ENCODE measurements at places on chromosomes 2 and 18.

DNA sequence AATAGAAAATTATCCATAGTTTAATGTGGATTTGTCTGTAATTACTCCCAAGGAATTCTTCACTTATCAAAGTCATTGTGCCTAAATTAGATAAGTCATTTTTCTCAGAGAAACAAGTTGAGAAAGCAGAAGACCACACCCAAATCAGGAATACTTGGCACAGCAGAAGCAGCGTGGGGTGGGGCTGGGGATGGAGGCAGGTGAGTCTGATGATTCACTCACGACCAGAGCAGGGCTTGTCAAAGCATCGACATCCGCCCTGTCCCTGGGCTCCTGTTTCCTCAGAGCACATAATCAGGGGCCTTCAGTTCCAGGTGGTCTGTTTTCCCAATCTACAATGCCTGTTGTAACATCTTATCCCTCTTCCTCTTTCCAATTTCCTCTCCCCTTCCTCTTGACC is 31.5 kb upstream of the COLEC12 start:
- no peak for DNase-seq

DNA sequence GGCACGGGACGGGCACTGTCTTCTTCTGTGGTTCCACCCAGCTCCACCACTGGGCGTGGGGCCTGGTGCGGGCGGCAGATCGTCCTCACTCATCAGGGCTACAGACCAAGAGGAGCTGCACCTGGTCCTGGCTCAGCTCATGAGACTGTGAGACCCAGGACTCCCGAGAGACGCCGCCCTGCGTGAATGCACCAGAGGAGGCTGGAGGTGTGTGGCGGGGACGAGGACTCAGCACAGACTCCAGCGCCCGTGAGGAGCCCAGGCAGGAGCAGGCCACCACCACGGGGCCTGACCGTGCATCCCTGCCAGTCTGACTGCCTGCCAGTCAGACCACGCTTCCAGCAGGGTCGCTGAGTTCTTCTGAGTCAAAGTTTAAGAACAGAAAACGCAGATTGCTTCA is 112.5 kb upstream of the SALL3 start:
- DNase-seq, result no peak

GRCh38 chr2:118936936-118937335 is 5.1 kb upstream of the MARCO start:
- no peak for DNase-seq

- no peak for DNase-seq
Measured at GRCh38 chr2:46010925-46011490, 286.2 kb upstream of the EPAS1 start.

- DNase-seq, result no peak
Measured at GRCh38 chr2:191977754-191978153, 130.9 kb upstream of the CAVIN2 start.

- no peak for DNase-seq
Measured at GRCh38 chr2:7508296-7508943, 591.2 kb downstream of the RNF144A start.

DNA sequence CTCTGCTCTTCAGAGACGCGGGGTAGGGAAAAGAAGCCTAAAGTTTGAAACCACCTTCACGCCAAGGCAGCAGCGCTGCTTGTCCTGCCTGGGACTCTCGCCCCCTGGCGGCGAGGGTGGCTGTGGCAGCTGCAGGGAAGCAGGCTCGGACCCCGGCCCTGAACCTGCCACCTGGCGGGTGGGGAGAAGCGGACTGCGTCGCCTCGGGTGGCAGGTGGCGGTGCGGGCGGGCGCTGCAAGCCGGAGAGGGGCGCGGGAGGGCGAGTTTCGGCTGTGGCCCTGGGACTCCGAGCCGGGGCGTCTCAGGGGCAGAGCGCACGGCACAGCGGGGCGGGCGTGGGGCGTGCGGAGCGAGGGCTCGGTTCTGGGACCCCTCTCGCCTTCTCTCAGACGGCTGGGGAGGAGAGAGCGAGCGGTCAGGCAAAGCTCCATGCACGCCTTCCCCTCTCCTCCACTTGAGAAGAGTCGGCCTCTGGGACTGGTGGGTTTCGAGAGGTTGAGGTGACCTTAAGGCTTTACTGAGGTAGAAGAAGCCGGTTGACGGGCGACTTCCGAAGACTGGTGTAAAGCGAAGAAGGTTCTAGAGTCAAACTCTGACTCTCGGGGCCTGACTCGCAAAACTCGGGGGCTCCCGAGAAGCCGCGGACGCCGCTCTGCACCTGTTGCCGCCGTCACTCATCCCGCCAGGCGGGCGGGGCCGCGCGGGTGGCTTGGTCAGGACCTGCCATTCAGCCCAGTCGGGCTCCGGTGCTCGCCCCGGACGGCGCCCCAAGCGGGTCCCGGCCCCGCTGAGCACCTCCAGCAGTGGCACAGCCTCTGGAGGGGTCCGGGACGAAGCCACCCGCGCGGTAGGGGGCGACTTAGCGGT is 1.1 kb upstream of the BOLL start:
- DNase-seq, result peak; percentile 41

- DNase-seq, result no peak
Measured at GRCh38 chr2:121246704-121247255, 38.2 kb downstream of the TFCP2L1 start.

DNA sequence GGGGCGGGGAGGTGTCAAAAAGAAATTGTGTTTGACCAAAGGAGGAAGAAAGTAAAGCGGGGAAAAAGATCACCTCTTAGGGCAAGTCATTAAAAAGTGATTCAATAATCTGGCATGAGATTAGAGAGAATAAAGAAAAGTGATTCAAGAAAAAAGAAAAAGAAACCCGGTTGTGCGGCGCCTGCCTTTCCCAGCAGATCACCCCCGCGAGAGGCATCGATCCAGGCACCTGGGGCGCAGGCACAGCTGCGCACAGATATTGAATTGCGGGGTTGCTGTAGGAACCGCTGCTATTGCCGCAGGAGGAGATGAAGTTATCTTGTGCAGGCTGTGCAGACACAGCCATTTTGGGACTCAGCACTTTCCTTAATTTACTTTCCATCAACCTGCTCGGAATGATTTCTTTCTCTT is 71.2 kb downstream of the PLB1 start:
- no peak for DNase-seq

DNA sequence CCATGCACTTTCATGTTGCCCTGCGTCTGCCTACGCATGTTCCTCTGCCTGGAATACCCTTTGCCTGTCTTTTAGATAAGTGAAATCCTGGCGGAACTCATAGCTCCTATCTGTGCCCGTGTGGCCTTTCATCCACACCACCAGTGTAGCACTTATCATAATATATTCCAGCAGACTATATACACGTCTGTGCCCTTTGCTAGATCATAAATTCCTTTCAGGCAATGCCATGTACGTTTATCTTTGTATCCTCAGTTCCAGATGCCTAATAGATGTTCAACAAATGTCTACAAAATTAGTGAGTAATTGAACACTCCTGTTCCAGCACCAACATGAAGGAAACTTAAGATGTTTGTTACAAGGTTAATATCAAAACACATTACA is 106.9 kb downstream of the COLEC12 start:
- no peak for DNase-seq

DNA sequence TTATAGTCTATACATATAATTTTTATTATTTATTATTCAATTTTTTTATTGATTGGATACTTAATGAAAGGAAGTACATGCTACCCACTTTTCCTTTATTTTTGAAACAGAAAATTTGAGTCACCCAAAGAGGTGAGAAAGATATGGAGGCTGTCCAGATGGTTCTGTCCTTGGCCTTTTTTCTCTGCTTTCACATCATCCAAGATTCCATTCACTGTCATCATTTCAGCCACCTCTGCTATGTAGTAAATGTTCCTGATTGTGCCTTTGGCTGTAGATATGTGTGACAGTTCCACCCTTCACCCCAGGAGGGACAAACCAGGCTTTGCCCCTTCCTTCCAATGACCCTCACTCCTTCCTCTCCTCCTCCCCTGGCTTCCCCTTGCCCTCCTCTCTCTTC is 675.7 kb upstream of the ID2 start:
- no peak for DNase-seq

- no peak for DNase-seq
Measured at GRCh38 chr2:36352701-36353100, 2.9 kb upstream of the CRIM1 start.

GRCh38 chr2:7813541-7814292 is 868.1 kb upstream of the ID2 start:
- no peak for DNase-seq

DNA sequence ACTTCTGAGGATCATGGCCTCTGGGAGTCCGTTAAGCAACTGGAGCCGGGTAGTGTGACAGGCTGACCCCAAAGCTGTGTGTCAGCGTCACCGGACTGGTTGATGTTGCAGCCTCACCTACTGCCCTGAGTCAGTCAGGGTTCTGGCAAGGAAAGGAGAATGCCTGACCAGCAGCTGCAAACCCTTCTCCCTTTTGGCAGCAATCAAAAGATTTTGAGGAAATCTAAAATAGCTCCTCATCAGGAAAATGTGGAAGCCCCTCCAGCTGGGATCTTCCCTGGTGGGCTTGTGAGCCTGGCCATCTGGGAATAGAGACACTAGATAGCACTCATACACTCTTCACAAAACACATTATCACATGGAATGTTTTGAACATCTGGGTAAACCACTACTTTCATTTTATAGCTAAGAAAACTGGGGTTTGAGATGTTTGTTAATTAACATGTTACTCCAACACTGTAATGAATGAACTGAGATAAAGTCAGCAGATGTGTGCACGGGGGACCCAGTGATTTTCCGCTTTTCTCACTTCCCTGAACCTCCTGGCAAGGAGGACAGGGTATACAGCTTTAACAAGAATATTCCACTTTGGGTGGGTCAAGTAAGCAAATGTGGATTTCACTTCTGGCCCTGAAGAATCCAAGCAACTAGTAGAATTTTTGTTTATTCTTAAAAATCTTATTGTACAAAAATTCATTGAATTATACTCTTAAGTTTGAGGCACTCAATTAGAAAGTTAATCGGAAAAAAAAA is 24.7 kb downstream of the CLUL1 start:
- DNase-seq, result peak; percentile 29

GRCh38 chr2:235611349-235611748 is 117.5 kb downstream of the AGAP1 start:
- DNase-seq, result no peak

DNA sequence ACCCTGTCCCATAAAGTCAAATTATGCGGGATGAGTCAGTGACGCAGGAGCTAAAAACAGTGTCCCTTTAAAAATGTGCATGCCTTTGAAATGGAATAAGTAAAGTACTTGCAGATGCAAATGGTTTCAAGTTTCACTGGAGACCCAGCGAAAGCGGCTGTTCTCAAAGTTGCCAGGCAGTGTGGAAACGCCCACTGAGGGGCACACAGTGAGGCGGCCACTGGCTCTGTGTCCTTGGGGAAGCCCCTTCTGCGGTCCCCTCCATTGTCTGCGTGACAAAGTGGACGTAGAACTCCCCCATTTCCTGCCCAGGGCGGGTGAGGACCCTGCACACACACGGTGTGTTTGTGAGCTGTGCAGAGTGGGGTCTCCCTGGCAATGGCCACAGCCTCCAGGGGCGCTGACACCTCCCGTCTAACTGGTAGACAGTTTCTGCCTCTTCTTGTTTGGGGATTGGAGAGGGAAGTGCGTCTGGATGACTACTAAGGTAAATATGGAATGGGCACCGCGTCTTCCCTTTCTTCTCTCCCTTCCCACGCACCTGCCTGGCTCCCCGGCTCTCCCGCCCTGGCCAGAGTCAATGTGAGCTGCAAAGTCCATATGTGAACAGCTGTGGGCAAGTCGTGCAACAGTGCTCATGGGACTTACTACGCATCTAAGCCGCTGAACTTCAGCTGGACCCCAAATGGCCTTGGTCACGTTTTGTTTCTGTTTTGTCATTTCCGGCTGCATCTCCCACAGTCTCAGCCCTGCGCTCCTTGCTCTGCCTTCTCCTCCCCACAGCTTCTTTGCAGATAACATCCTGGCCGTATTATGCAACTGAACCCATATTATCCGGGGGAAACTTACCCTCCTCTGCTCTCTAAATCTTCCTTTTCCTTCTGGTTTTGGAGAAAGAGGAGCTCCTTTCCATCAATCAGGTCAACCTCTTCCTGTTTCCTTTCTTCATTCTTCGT is 33.7 kb upstream of the ZNF516 start:
- DNase-seq, result peak; percentile 52

DNA sequence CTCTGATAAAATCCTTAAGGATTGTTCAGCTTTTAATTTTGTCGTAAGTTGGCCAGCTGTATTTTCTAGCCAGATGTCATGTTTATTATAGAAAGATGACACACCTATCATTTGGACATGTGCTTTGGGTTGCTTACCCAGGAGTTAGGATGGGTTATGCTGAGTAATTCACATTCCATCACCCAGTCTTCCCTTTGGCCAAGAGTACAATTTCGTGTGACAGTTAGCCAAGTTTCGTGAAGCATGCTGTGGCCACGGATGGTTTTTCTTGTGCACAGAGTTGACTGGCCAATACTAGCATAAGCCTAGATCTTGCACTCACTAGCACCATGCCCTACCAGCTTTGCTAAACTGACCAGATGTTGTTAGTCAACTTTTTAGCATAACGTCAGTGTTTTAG is 5.8 kb downstream of the MAPRE3 start:
- DNase-seq, result no peak

DNA sequence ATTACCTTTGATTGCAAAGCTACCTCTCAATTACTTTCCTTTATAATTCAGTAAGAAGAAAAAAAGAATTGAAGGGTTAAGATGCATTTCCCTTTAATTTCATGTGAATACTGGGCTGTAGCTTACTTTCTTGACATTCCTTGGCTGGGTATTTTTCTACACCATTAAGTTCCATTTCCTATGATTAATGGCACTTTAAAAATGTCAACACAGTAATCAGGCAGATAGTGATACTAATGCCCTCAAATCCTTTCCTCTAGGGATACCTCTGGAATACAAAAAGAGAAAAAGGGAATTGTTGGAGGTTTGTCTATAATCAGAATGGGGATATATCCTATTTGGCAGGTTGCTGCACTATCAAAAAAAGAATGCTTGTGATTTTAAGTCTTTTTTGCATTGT is 216.9 kb downstream of the SRBD1 start:
- no peak for DNase-seq

GRCh38 chr2:57372237-57372984 is 674.2 kb upstream of the VRK2 start:
- DNase-seq, result no peak

- no peak for DNase-seq
Measured at GRCh38 chr2:237058423-237058822, 27.3 kb upstream of the COPS8 start.

- no peak for DNase-seq
Measured at GRCh38 chr18:49019446-49020045, 68.8 kb upstream of the SMAD7 start.

DNA sequence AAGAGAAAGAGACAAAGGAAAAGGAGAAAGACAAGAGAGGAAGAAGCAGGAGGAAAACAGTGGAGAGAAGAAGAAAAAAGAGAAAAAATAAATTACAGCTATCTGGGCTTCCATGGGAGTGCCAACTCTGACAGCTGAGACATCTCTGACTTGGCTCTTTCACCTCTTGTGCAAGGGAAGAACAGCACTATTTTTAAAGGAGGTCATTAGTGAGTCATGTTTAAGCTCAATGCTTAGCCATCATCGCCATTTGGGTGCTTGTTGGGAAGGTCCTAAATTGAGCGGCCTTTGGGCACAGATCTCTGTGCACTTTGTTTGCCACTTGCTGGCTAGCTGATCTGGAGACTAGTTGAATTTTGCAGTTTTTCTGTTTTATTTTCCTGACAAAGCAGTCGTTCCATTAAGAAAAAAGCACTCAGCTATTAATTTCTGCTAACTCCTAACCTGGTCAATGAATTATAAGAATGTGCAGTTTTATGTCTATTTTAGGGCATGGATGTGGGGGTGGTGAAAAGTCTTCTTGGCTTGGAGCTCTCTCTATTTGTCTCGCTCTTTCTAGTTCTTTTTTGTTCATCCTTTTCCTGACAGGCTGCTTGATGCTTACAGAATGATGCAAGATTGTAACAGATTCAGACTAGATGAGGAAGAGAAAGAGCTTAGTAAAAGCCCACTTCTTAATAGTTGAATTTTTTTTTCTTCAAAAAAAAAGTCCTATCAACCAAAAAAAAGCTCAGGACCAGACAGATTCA is 231.5 kb downstream of the SLC8A1 start:
- no peak for DNase-seq
